Bronchial smooth muscle cell (primary cell): ENCODE measurements at places on chromosomes 7 and 10. TPM values are rescaled to one million over a fixed set of nuclear protein-coding genes. Genes with fewer than 3 reads are reported as not detected.

VIPR2 gene
- not detected in 2 replicates for total RNA-seq

C1QL3 gene
- total RNA-seq, result 0.09 TPM in 1 of 2 replicates, not detected in the other

CUX1 gene
- 37.9 and 41.1 TPM in 2 replicates for total RNA-seq

RAMP3 gene
- 0.17 TPM in 1 of 2 replicates, not detected in the other for total RNA-seq

ACBD7 gene
- total RNA-seq, result 0.43 and 0.79 TPM in 2 replicates

TEX36 gene
- 0.16 TPM in 1 of 2 replicates, not detected in the other for total RNA-seq

MMP21 gene
- total RNA-seq, result not detected in 2 replicates

DGKI gene
- total RNA-seq, result 1.9 and 2.5 TPM in 2 replicates

ACTL6B gene
- not detected in 2 replicates for total RNA-seq

PAX4 gene
- total RNA-seq, result not detected in 2 replicates

MSS51 gene
- 1.1 and 1.4 TPM in 2 replicates for total RNA-seq

CREB5 gene
- total RNA-seq, result 2.7 and 15.9 TPM in 2 replicates
